Activated CD8-positive, alpha-beta T cell treated with anti-CD3 and anti-CD28 coated beads for 36 hours (primary cell): ENCODE measurements at places on chromosomes 2 and 18. TPM values are rescaled to one million over a fixed set of nuclear protein-coding genes. Genes with fewer than 3 reads are reported as not detected.

DNA sequence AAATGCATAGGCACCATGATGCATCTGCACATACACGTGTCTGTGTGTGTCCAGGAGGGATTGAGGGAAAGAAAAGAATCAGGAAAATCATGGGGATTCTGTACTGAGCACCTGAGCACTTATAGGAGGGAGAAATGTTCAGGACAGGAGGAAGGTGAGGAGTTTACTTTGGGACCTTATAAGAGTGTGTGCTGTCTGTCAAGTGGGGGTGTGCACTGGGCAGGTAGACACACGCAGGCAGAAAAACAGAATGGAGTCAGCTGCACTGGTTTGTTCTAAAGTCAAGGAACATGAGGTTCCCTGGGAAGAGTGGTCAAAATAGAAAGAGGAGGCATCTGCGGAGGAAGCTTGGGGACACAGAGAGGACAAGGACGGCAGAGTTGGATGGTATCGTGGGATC, 92.2 kb upstream of the KCTD1 start:
- DNase-seq, result no peak

- peak; percentile 74 for DNase-seq
Measured at GRCh38 chr2:37711308-37711731, 39.9 kb upstream of the CDC42EP3 start.

- DNase-seq, result no peak
Measured at GRCh38 chr2:64656379-64656778, 2.7 kb upstream of the SERTAD2 start.

DNA sequence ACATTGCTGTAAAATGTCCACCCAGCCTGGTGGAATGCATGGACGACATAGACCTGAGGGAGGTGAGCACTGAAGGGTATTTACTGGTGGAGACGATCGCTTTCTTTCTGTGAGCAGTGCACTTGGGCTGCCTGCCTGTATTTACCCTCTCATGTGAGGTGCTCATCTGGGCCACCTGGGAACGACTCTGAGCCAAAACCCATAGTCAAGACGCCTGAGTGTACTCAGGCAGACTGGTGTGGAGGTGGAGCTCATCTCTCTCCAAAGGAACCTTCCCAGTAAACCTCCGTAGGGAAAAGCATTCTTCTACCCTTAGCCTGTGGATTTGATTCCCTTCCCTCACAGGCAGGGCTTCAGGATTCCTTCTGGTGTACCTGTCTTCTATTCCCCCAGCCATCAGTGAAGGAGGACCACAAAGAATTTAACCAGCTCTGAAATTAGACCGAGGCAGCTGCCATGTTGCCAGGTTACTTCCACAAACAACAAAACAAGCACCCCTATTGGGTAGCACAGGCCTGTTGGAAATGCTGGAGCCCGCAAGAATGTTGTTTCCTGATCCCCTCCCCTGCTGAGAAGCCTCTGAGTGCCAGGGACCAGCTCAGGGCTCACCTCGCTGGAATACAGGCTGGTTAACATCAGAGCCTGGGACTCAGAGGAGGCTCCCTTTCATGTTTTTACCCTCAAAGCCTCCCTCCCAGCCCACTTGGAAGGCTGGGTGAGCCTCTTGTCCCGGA, 47.5 kb upstream of the TXNDC2 start:
- no peak for DNase-seq

- DNase-seq, result no peak
Measured at GRCh38 chr2:62624855-62625254, 80.7 kb upstream of the EHBP1 start.

DNA sequence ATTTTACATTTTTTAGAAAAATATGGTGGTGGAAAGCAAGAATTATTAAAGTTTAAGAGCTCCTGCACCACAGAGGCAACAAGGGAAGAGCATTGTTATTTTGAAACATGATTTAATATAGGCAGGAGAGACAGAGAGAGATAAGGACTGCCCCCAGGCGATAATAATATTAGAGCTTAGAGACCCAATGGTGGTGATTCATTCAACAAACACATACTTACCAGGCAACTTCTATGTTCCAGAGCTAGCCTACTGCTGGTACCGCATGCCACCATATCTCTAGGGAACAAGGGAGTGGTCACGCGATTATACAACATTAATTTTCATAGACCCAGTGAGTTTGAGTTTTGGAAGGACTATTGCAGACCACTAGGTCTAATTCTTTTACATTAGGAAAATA, 327.8 kb upstream of the SOX11 start:
- DNase-seq, result no peak

COL4A3 gene
- total RNA-seq, result not detected

GRCh38 chr2:128282976-128283810, 35.5 kb downstream of the HS6ST1 start:
- no peak for DNase-seq

GRCh38 chr2:176455816-176456291, 186.6 kb downstream of the MTX2 start:
- DNase-seq, result no peak

LRRC30 gene
- not detected for total RNA-seq

DNA sequence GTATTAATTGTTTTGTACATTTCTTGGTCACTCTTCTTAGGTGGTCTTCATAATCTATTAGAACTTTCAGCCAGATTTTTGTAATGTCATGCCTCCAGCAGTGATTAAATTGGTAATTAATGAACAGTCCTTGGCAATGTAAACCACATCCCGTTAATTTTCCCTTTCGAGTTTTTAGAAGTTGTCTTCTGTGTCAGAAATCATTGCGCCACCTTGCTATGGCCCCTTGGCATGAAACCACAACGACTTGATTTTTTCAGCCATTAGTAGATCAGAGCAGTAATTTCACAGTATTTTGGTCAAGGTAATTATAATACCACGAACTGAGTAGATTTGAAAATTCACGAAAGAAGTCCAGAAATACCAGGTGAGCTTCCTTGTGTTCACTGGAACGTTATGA, 86.0 kb upstream of the OTX1 start:
- DNase-seq, result no peak

CMPK2 gene
- total RNA-seq, result 4.5 TPM

DNA sequence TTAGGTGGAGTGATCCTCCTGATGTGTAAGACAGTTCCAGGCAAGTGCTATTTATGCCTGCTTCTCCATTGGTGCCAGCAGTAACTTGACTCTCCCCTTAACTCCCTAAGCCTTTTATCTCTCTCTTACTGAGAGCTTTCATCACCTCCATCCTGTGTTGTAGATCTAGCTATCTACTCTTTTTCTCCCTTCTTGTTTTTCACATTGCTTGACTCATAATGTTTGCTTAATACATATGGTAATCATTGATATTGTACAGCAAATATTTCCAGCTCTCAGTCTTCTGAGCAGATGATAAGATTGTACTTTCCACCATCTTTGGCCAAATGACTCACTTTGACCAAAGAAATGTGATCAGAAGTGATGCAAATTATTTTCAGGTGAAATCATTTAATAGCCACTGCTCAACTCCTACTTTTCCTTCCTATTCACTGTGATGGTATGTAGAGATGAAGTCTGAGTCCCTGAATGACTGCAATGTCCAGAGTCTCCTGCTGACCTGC, 165.0 kb downstream of the PLCL1 start:
- DNase-seq, result no peak

RIT2 gene
- total RNA-seq, result not detected

TFCP2L1 gene
- 0.04 TPM for total RNA-seq
